ENCODE measurements at places on chromosomes 5 and 9.

DNA sequence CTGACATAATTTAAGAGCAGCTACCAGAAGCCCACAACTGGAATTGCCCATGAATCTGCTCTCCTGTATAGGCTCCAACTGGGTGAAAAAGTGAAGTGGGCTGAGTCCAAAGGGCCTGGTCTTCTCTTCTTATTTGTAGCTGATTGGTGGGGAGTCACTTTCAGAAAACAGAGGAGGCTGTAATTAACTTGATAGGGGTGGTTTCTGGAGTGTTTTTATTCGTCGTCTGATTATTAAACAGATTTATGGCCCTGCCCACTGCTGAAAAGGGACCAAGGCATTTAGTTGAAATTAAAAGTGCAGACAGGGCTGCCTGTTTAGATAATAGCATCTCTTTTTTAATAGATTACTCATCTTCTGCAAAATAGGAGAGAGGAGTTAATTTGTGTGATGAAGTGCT is 81.0 kb upstream of the SAP30L start:
- no peak for DNase-seq

DNA sequence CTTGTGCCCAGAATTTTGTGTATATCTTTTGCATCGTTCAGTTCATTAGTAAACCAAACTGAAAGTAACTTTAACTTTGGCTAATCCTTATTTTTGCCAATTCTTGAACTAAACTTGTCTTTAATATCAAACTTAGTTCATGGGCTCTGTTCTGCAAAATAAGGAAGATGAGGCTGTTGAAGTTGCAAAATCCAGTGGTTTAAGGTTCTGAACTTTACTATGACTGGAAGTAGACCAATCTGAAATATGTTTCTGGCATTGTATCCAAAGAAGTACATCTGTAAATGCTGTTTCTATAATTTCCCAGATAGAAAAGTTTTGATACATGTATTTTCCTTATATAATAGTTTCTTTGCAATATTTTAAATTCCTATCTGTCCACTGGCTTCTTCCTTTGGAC is 238.1 kb downstream of the CETN3 start:
- no peak for DNase-seq

- DNase-seq = no peak
Measured at GRCh38 chr9:120925535-120926396, 830 bp downstream of the TRAF1 start.

DNA sequence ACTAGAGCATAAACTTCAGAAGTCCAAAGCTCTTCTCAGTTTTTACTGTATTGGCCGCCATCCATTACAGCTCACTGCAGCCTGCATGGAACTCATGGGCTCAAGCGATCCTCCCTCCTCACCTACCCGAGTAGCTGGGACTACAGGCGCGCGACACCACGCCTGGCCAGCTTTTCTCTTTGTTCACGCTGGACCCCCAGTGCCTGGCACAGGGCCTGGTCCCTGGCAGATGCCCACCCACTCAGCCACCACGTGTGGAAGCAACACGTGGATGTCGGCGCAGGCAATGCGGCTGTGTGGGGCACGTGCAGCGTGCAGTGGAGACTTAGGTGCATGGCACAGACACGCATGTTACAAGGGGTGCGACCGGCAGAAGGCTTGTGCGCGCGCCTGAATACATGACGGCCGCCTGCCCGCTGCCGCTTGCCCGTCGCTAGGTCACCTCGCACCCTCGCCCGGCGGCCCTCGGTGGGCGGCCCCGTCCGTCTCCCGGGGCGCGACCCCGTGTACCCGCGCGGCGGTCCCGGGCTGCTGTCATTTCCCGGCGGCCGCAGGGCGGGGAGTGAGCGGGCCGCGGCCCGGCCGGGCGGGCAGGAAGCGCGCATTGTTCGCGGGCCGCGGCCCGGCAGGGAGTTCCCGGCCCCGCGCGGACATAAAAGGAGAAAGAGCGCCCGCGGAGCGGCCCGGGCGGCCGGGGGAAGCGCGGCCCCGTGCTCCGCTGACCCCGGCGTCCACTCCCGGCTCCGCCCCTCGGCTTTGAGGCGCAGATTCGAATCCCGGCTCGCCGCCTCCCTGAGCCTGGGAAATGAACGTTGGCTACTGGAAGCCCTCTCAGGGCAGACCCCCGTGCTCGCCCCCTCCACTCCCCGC is 24.1 kb upstream of the PTGS1 start:
- DNase-seq = no peak

DNA sequence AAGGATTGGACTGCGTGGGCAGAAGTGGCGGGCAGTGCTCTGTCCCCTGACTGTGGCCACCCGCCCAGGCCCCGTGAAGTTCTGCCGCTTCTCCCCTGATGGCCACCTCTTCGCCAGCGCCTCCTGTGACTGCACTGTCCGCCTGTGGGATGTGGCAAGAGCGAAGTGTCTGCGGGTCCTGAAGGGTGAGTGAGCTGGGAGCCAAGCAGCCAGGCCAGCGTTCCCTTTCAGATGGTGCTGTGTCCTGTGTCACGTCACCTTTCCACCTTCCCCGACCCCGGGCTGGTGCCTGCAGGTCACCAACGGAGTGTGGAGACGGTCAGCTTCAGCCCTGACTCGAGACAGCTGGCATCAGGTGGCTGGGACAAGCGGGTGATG is 2.3 kb downstream of the WDR38 start:
- no peak for DNase-seq

GRCh38 chr9:114053246-114054005 is 24.7 kb downstream of the AMBP start:
- no peak for DNase-seq

DNA sequence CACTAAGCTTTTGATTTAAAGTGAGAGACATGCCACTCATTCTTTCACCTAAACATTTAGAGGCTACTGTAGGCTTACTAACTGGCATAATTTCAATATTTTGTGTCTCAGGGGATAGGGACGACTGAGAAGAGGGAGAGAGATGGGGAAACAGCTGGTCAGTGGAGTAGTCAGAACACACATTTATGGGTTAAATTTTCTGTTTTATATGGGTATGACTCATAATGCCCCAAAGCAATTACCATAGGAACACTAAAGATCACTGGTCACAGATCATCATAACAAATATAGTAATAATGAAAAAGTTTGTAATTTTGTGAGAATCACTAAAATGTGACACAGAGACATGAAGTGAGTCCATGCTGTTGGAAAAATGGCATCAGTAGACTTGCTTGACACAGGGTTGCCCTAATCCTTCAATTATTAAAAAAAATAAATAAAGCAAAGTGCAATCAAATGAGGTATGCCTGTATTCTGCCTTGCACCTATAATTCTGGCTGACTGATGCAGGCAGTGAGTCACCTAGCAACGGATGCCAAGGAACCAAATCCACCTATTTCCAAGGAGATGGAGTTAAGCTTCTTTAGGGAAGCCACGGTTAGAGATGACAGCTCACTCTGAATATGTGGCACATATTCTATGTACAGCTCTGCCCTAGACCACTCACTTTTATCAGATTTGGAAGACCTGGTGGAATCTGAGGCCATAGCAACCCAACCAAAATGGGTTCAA is 166.1 kb downstream of the MARCHF11 start:
- DNase-seq = no peak

DNA sequence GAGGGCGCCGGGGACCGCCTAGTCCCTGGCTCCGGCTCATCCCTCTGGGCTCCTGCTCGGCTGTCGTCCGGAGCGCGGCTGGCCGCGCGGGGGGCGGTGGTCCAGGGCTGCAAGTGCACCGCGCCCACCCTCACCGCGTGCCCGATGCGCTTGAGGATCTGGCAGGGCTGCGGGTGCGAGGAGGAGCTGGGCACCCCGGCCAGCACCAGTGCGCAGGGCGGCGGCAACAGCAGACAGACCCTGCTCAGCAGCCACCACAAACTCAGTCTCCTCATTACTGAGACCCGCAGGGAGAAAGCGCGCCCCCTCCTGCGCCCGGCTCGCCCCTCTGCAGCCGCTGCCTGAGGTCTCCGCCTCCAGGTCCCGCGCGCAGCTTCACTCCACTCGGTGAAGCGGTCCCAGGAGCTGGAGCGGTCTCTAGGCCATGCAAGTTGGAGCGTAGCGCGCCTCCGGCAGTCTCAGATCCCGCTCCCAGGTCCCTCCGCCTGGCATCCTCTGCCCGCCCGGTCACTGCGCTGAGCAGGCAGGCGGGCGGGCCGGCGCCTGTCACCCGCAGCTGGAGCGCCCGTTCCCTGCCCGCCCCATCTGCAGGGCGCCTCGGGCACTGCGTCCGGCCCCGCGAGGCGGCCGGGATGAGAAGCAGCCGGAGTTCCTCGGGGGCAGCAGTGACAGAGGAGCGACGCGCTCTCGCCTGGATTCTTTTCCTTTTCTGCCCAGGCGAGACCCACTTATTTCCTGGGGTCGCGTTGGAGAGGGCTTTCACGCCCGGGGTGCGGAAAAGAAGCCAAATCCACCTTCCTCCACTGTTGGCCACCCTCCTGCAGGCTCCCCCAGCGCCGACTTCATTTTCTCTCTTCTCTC is 512 bp downstream of the GRIN3A start:
- DNase-seq = no peak

GRCh38 chr5:100110497-100110896 is 424.7 kb upstream of the FAM174A start:
- DNase-seq = no peak

DNA sequence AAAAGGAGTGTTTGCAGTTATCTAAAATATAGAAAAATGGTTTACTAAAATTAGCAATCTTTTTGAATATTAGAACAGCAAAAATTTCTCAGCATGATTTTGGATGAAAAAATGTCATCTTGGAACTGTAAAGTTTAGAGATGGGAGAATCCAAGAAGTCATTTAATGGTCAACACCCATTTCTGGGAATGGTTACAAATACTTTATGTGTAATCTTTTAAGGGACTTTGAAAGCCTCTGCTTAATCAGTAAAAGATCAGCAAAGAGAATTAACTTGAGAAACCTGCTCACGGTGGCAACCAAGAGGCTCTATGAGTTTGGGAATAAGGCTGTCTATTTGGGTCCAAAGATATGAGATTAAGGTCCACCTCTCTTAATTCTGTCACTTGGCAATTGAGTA is 13.0 kb downstream of the C1QTNF3 start:
- no peak for DNase-seq

- no peak for DNase-seq
Measured at GRCh38 chr9:125407432-125407973, 145.9 kb downstream of the GAPVD1 start.

DNA sequence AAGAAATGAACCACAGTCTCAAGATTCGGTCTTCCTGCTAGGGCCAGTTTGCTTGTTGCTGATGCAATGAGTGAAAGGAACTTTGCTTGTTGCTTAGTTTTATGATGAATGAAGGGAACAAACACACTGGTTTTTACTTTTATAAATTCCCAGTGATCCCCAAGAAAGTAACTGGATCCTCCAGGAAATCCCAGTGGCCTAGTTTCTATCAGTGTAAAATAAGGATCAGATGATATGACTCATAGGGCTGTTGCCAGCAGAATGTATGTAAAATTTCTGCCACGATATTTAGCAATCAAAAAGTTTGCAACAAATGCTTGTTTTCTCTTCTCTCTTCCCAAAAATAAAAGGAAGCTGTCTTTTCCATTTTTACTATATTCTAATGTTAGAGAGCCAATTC is 160.1 kb upstream of the CDKN2B start:
- DNase-seq = no peak

DNA sequence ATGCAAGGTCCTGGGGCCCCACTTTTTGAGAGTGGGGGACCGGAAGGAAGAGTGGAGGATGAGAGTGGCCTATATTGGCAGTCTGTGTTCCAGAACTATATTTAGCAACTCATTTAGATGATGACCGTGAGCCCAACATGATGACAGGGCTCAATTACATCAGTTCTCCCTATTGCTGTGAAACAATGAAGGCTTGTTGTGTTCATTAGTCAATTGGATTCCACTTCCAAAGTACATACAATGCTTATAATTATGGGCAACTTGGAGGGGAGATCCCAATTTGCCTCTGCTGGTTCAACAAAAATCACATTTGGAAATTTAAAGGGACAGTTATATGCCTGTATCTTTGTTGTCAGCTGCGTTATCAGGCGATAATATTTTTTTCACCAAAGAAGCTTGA is 91.1 kb downstream of the TARS1 start:
- DNase-seq = no peak

DNA sequence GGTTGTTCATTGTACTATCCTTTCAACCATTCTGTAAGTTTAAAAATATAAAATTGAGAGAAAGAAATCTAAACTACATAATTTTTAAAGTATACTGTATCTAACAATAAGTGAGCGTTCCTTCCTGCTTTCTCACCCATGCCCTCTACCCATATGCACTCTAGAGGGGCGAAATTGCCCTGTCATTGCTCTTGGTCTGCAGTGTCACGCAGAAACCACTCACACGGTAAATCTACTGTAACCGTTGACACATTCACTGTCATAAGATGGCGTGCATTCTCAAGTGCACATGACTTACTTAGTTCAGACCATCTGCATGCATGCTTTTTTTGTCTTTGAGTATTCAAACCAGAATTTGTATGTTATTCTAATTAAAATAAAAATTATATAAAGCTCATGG is 55.7 kb upstream of the NIPBL start:
- no peak for DNase-seq

DNA sequence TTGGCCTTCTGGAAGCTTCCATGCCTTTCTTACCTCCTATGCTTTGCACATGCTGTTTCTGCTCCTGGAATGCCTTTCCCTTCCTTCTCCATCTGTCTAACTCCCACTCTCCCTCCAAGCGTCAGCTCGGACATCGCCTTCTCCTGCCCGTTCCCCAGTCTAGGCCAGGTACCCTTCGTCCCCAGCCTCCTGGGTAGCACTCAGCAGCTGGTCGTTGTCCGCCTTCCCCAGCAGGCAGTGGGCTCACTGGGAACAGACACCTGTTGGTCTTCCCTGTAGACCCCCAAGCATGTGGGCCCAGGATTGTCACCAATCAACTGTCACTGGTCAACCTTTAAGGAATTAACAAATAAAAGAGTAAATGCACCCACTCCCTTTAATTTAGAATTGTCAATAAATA is 202.2 kb downstream of the RGS3 start:
- DNase-seq = no peak

- no peak for DNase-seq
Measured at GRCh38 chr5:137231540-137231939, 267.6 kb downstream of the SPOCK1 start.

DNA sequence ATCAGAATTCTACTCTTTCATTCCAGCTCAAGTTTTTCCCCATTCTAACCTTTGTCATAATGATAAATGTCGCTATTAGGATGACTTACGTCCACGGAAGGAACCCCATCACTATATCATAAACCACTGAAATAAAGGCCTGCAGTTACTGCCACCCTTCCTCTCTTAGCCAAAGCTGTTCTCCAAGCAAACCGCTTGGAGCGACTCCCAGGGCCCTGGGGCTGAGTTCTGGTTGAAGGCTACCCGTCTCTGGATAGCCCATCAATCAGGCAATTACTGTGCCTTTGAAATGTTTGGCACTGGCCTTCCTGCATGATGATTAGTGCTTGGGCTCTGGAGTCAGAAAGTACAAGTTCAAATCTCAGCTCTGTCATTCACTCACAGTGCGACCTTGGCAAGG is 386.0 kb downstream of the SPOCK1 start:
- DNase-seq = no peak

- no peak for DNase-seq
Measured at GRCh38 chr9:128128836-128129590, 1.5 kb upstream of the PTGES2 start.

DNA sequence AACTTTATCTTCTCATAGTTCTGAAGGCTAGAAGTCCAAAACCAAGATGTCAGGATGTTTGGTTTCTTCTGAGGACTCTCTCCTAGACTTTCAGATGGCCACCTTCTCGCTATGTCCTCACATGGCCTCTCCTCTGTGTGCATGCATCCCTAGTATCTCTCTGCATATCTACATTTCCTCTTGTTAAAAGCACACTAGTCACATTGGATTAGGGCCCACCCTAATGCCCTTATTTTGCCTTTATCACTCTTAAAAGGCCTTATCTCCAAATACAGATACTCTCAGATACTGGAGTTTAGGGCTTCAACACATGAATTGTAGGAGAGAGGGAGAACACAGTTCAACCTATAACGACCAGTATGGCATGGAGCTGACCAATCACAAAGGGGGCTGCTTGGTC is 151.7 kb downstream of the PRELID2 start:
- no peak for DNase-seq

Measured in cortex of kidney (tissue), 1 donor.